ENCODE measurements at places on chromosomes 2 and 18.

GRCh38 chr2:240425236-240425615, 10.2 kb upstream of the GPC1 start:
- no peak for DNase-seq

- DNase-seq = no peak
Measured at GRCh38 chr2:202049840-202050239, 16.2 kb downstream of the FZD7 start.

- no peak for DNase-seq
Measured at GRCh38 chr2:159154366-159154765, 132.1 kb downstream of the WDSUB1 start.

DNA sequence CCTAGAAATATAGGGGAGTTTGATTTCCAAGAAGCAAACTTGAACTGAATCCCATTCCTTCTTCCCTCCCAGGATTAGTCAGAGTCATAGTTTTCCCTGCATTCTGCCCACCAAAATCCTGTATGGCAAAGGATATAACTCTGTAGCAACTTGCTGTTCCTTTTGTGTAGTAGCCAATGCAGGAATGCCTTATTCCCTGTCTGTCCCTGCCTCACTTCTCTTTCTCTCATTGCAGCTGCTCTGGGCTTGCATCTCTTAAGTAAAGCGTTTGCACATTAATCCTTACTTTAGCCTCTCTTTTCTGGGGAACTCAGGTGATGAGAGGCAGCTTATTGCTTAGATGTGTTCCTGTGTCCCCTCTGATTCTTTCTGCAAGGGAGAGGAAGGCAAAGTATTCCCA, 333.1 kb upstream of the VWC2L start:
- DNase-seq = no peak

- DNase-seq = no peak
Measured at GRCh38 chr2:174499371-174499770, 12.5 kb upstream of the GPR155 start.

- DNase-seq = no peak
Measured at GRCh38 chr2:109242654-109243331, 113.8 kb downstream of the SH3RF3 start.
